ENCODE measurements at places on chromosomes 3 and 15.

- DNase-seq: no peak
Measured at GRCh38 chr3:37973246-37974054, 17.1 kb upstream of the VILL start.

DNA sequence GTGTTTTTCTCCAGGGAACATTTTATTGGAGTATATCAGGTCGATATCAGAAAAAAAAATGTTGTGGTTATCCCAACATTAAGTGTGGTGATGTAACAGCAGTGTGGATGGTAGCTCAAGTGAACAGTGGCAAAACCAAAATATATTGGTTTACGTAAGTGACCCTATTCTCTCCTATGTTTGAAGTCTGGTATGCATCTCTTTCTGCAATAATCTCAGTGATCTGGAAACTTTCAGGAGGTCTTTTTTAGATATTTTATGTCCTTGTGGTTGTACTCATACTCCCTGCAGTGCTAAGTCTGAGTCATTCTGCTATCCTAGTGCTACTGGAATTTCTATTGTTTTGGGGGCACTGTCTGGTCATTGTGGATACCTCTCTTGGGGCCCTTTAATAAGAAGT, 137.9 kb downstream of the SNRPN start:
- DNase-seq: no peak

GRCh38 chr3:100570811-100571210, 38.6 kb upstream of the ADGRG7 start:
- DNase-seq: no peak

GRCh38 chr15:77495838-77496596, 75.3 kb downstream of the HMG20A start:
- DNase-seq: no peak

DNA sequence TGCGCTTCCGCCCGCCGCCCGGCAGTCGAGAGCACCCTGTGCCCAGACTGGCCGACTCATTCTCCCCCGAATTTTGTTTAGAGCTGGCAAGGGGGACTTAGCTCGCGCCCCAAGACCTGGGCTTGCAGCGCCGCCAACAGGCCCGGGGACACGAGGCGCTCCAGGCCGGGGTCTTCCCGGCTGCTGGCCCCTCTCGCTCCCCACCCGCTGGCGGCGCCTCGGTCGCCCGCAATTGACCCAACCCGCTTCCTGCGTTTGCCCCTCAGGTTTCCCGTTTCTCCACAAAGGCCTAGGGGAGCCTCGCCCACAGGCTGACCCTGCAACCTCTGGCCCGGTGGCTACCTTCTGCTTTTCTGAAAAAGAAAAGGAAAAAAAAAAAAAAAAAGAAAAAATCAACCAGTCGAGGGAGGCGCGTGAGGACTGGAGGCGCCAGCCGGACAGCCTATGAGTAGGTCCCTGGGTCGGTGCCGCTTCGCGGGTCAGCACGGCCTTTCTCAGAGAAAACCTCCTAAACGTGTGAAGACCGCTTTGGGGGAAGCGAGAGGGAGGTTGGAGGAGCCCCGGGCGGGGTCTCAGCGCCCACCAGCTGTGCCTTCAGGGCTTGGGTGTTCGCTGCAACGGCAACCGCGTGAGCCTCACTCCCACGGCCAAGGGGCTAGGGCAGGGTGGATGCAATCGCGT, 7.2 kb downstream of the FOXL2 start:
- DNase-seq: no peak

- no peak for DNase-seq
Measured at GRCh38 chr3:27326629-27327545, 42.3 kb downstream of the NEK10 start.

DNA sequence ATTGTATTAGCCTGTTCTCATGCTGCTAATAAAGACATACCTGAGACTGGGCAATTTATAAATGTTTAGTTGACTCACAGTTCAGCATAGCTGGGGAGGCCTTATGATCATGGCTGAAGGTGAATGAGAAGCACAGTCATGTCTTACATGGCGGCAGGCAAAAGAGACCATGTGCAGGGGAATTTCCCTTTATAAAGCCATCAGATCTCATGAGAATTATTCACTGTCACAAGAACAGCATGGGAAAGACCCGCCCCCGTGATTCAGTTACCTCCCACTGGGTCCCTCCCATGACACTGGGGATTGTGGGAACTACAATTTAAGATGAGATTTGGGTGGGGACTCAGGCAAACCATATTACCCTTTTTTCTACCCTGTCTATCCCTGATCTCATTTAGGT, 51.5 kb upstream of the MYZAP start:
- DNase-seq: peak; percentile 43

DNA sequence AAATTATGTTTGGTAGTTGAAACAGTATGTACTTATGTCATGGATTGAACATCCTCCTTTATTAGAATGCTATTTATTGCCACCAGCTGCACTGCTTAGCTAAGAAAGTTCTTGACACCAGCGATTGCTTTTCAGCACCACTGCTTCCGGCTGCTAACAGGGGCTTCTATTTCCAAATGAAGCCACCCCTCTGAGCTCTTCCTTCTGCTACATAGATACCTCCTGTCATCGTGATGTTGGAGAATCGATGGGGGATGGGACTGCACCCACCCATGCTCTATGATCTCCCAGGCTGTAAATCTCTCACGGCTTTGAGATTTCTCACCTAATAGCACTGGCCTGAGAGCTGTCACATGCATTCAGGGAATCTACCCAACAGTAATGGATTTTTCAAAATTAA, 259.2 kb downstream of the MEIS2 start:
- DNase-seq: no peak

DNA sequence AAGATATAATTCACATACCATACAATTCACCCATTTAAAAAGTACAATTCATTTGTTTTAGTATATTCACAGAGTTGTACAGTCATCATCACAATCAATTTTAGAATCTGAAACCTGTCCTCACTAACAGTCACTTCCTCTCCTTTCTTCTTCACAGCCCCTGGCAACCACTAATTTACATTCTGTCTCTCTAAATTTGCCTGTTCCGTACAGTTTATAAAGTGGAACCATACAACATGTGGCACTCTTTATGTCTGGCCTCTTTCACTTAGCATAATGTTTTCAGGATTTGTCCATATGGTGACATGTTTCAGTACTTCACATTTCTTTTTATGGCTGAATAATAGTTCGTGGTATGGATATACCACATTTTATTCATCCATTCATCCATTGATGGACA, 22.7 kb downstream of the ERICH6 start:
- DNase-seq: peak; percentile 31

GRCh38 chr3:53137835-53138446, 7.7 kb upstream of the RFT1 start:
- peak; percentile 88 for DNase-seq

DNA sequence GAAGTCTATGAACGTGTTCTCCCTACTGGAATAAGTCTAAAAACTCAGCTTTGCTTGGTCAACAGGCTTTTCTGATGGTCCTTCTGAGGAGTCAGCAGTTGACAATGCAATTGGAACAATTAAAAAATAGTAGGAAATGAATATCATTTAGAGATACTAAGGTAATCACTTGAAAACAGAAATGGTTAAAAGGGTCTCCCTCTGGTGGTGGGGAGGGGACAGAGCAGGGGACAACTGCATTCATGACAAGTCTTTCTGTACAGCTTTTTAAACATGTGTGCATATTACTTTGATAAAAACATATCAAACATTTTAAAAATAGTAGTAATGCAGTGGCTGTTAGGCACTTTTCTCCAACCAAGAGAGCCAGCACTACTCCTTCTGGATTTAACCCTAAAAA, 119.9 kb upstream of the FHIT start:
- peak; percentile 15 for DNase-seq

GRCh38 chr15:29934251-29934650, 112.0 kb upstream of the TJP1 start:
- DNase-seq: no peak

DNA sequence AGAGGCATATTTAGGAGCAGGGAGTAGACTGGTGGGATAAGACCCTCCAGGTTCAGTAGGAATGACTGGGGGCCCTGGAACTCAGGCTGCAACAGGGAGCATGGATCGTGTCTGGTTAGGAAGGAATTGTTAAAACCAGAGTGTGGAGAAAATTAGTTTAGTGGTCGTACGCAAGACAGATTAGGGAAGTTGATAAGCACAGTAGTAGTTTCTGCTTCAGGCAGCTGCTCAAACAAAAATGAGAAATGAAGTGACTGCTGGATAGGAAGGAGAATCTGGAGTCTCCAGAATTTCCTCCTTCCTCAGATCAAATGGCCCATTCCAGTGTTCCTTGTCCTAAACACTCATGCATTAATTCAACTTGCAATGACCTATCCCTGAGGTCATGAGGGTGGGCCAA, 11.2 kb downstream of the MYD88 start:
- DNase-seq: peak; percentile 78

GRCh38 chr3:140595295-140595694, 82.6 kb upstream of the TRIM42 start:
- no peak for DNase-seq

DNA sequence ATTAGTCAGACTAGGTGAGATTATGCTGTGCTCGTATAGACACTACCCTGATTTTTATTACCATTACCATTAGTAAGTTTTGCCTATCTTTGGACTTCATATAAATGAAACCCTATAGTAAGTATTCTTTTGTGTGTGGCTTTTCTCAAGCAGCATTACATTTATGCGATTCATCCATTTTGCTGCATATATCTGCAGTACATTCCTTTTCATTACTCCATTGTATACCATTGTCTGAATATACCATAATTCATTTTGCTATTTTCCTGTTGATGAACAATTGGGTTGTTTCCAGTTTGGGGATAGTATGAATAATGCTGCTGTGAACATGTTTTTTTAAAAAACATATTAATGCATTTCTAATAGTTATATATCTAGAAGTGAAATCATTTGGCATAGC, 45.3 kb downstream of the TMEM212 start:
- no peak for DNase-seq

DNA sequence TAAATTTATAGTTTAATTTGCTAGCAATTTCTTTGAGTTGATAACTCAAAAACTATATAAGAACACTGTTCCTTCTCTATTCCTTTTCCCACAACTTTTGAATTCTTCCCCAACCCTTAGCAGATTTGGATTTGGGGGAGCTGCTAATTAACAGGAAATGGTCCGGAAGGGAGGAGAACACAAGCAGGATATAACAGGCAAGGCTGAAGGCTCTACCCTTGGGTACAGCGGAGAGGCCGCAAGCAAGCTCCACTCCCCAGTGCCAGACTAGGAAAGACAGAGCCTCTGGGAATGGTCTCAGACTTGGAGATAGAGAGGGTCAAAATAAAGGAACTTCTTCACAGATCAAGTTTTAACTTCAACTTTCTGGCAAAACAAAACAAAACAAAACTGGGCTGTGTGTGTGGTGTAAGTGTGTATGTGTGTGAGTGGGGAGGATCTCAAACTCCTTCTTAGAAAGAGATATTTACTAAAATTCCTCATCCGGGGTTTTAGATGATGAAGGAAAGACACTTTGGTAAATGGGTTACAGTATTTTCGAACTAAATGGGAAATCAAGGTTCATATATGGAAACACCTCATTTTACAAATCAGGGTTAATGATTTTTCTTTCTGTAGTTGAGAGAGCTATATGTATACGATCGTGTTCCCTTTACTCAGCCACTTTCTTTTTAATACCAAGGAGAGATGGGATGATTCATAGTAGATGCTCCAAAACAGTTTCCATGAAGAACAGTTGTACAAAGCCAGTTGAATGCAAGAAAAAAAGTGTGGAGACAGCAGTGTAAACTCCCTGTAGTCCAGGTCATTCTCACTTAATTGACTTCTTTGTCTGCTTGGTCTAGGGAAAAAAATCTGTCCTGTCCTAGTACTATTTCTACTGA, 161.1 kb downstream of the TP63 start:
- no peak for DNase-seq

- DNase-seq: peak; percentile 80
Measured at GRCh38 chr3:49313896-49314688, 25.8 kb downstream of the USP4 start.

GRCh38 chr3:126557761-126558160, 971 bp downstream of the C3orf22 start:
- no peak for DNase-seq

- DNase-seq: no peak
Measured at GRCh38 chr3:134611516-134611915, 39.3 kb downstream of the KY start.

DNA sequence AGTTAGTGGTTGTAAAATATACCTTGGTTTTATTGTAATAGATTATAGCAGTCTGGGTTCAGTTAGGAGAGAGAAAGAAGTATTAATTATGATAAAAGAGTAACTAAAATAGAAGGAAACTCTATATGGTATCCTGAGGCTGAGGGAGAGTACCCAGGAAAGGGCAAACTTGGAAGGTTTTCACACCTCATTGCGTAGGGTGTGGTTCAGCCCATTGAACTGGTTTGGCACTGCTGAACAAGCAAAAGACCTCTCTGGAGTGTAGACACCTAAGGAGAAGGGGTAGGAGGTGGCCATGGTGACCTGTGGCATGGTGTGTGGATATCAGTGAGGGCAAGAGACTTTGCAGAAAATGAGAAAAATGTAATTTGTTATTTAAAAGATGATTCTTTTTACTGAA, 63.5 kb downstream of the STT3B start:
- DNase-seq: no peak

DNA sequence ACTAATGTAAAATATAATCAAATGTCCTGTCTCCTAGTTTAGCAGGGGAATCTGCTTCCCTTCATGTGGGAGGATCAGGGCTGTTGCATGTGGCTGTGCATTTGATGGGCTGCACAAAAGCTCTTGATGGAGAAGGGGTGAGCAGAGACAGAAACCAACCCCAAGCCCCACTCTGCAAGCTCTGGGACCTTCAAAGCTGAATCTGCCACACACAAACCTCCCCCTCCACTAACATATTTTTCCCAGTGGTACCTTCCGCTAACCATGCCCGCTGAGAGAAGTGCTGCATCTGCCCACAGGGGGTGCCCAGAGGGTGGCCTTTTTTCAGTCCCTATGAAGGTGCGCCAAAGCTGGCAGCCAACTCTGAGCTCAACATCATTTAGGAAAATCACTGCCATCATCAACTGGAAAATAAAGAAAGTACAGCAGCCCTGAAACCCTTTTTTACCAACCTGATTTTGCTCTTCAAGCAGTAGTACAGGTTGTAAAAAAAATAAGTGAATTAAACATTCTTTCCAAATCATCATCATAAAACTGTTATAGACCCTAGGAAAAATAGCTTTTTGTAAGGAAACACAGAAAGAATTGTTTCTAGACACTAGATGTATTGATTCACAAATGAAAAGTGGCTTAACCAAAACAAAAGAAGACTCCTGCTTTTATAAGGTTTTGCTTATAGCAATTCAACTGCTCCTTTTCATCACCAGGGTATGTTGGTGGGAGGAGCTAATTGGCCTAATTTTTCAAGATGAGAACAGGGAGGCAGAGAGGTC, 97.0 kb downstream of the HHLA2 start:
- no peak for DNase-seq

DNA sequence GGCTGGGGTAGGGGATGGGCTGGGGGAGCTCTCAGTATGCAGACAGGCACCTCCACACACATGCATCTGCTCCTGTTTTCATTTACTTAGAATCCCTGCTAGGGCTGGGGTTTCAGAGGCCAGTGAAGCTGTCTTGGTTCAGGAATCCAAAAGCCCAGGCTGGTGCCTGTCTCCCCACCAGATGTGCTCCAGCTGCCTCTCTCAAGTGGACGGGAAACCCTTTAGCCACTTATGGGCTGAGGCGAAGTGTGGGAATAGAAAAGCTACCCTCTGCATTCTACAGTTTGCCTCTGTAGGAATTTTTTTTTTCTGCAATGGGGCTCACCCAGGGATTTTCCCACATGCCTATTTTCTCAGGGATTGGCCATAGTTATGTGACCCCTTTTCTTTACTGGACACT, 72.5 kb downstream of the ATP2B2 start:
- no peak for DNase-seq

- DNase-seq: no peak
Measured at GRCh38 chr3:48966876-48967361, 23.1 kb upstream of the P4HTM start.
